ENCODE measurements at places on chromosomes 5 and 9.

DNA sequence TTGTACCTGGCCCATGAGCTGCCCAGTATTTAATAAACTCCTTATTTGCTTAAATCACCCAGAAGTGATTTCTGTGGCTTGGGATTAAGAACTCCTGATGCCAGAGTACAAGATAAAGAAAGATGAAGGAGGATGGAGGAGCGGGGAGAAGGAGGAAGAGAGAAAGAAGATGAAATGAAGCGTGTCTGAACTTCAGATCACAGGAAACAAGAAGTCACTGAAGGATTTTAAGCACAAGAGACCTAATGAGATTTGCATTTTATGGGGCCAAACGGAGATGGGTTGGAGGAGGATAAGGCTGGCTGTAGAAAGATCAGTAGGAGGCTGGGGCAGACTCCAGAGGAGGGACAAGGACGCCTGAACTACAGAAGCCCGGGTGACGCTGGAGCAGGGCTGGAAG lies 3.1 kb downstream of the EIF4E1B start:
- DNase-seq, result no peak

- DNase-seq, result no peak
Measured at GRCh38 chr5:37984300-37984699, 144.5 kb upstream of the GDNF start.

DNA sequence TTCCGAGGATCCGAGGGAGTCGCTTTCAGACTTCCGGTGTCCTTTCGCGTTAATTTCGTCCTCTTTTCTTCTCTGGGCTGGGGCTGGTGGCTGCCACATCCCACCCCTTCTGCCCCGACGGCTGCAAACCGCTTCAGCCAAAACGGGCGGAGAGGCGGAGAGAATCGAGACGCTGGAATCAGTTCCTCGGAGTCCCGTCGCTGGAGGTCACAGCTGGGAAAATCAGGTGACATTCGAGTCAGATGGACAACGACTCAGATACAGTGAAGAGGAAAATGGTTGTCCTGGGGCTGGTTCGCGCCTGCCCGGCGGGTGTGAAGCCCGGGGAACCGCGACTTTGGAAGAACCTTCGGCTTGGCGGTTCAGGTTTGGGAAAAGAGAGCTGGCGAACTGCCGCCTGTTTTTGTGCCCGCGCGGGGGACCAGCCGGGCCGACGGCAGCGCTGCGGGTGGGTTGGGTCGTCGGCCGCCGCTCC lies 8.9 kb upstream of the NKX2-5 start:
- DNase-seq, result no peak

DNA sequence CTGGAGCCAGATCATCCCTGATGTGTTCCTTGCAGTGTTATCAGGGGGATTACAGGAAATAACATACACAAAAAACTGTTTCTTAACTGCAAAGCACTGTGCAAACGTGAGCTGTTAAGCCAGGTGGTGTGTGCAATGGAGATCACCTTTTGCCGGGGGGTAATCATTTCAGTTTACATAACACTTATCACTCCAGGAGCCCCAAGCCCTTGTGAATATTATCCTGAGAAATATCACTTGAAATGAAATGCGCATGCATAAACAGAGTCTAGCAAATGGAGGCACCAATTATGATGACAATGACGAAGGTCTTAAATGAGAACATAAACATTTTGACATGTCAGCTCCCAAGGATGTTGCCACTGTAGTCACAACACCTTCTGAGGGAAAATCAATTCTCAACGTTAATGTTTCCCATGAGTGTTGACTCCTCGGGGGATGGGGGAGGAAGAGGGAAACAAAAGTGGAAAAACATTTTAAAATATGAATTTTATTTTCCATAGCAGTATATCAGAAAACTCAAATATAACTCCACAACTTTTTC lies 54.5 kb upstream of the RAD23B start:
- no peak for DNase-seq

DNA sequence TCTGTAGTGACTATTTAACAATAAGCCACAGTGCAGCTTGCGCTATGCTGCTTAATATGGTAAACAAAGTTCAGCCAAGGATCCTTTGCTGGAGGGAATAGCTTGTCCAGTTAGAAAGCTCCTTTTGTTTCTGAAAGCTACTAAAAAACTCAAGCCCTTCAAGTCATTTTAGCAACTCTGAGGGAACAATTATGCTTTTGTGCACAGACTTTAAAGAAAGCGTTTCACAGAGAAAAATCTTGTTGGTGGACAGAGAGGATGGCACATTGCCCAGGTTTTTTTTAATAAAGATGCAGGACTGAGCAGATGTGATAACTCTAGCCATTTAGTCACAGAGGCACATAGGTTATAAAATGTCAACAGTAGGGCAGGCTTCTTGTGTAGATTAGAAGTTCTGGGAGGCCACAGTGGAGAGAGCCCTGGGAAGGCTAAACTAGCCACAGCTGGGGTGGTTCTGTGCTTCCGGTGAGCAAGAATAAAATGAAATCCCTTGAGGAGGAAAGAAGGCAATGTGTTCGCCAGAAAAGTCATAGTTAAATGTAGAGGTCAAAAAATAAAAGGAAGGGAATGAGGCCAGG lies 63.4 kb downstream of the ALDH7A1 start:
- no peak for DNase-seq

DNA sequence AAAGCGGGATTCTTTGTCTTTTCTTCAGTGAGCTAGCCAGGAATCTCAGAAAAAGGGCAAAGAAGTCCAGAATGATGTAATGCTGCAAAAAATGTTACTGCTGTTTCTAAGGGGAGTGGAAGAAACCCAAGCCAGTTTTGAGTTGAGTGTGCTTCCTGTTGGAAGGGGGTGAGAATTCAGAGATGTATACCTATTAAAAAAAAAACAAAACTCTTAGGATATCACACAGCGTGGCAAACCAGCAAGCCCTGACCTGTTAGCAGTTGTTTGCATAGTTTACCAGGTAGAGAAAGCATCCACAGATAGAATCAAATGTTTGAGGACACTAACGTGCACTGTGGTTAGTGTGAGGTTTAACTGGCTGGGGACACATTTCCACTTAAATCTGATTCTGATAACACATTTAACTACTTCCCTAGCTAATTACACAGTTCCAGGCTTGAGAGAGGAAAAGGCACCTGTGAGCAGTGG lies 11.4 kb downstream of the BASP1 start:
- DNase-seq, result peak; percentile 61

DNA sequence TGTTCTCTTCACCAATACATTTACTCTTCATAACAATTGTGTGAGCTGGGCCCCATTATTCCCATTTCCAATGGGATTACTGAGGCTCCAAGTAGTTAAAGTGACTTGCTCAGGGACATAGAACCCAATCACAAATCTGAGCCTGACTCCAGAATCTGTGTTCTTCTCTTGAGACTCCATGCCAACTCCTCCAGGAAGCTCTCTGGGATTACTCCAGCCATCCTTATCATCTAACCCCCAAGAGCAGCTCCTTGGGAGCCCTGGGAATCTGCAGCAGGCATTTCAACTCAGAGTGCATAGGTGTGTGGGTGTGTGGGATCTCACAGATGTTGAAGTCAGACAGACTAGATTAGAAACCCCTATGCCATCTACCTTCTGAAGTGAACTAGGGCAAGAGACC lies 131.4 kb upstream of the BOD1 start:
- DNase-seq, result no peak

- DNase-seq, result no peak
Measured at GRCh38 chr5:176769911-176770310, 40.4 kb upstream of the UNC5A start.

DNA sequence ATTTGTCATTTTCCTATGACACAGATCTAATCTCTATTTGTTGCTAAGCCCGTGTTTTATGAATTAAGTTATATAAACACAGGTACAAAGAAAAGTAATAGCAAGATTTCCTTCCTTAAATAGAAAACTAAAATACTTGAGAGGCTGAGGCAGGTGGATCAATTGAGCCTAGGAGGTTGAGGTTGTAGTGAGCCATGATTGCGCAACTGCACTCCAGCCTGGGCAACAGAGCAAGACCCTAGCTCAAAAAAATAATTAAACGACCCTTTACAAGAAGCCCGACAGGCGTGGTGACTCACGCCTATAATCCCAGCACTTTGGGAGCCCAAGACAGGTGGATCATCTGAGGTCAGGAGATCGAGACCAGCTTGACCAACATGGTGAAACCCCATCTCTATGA lies 36.8 kb downstream of the FAM169A start:
- DNase-seq, result no peak

DNA sequence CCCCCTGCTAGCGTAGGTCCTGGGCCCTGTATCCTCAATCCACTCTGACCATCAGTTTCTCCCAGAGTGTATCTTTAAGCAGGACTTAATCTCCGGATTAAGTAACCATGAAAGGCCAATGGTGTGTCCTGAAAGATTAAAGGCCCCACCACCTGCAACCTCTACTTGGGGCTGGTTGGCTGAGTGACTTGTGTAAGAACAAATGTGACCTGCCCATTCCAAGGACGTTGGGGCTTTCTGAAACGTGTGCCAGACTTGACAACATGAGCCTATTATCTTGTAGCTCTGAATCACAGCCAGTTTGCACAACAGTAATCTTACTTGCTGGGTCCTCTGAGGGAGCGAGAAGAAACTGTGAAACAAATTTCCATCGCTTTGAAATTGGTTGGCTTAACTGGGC lies 3.1 kb upstream of the PRELID2 start:
- no peak for DNase-seq

GRCh38 chr5:36111238-36111637 lies 40.4 kb downstream of the LMBRD2 start:
- DNase-seq, result no peak

DNA sequence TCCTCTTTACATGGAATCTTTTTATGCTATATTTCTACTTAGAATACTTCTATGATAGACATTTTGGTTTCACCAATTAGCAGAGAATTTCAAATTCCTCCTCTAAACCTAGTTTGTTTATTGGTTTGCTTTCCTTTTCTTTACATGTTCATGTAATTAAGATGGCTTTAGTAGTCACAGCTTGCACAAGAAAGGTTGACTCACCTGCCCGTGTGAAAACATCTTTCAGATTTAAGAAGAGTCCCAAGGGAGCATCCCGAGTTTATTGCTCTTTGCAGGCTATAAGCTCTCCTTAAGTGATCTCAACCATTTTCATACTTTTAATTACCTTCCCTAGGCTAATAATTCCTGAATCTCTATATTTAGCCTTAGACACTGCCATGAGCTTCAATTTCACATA lies 28.9 kb downstream of the TYRP1 start:
- DNase-seq, result no peak

- no peak for DNase-seq
Measured at GRCh38 chr5:44714871-44715561, 93.7 kb upstream of the MRPS30 start.

DNA sequence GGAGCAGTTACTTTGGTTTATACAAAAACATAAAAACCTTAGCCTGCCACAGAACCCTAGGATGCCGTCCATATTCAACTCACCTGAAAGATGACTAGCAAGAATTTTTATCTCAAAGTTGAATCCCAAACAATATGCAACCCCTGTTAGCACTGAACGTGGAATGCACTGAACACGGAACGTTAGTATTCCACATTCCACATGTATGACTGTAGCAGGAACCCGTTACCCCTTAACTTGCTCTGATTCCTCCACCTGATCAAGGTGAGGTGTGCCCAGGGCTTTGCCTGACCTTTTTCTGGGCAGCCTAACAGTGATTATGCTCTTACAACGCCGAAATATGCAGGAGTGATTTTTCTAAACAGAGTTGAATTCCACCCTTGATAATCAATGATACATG lies 43.7 kb downstream of the AK8 start:
- no peak for DNase-seq

- peak; percentile 83 for DNase-seq
Measured at GRCh38 chr5:142925795-142926194, 155.6 kb downstream of the ARHGAP26 start.

Measured in GM03348 (cell line).